ENCODE measurements at places on chromosomes 4 and X.

- no peak for DNase-seq
These were observed 1993.8 kb downstream of the ARAP2 start for GRCh38 chr4:34250562-34250961.

GRCh38 chr4:156779042-156779441 lies 192.6 kb downstream of the PDGFC start:
- no peak for DNase-seq

DNA sequence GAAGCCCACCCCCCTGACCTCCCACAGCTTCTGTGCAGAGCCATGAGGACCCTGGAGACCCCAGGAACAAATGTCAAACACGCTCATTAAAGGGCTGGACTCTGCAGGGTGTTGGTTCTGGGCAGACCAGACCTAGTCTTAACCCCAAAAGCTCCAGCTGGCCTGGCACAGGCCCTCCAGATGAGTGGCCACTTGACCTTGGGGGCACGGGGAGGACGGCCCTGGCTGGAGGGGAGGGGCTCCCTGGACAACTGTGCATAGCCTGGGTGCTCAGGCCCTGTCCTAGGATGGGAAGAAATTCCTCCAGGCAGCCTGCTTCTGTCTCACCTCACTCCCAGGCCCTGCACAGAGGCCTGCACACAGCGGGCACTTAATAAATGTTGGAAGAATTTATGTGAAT lies 9.4 kb downstream of the ADRA2C start:
- no peak for DNase-seq

GRCh38 chrX:133776072-133776471 lies 209.3 kb downstream of the GPC3 start:
- DNase-seq, result peak; percentile 21

GRCh38 chrX:119942173-119942819 lies 1.3 kb downstream of the NKAP start:
- no peak for DNase-seq

DNA sequence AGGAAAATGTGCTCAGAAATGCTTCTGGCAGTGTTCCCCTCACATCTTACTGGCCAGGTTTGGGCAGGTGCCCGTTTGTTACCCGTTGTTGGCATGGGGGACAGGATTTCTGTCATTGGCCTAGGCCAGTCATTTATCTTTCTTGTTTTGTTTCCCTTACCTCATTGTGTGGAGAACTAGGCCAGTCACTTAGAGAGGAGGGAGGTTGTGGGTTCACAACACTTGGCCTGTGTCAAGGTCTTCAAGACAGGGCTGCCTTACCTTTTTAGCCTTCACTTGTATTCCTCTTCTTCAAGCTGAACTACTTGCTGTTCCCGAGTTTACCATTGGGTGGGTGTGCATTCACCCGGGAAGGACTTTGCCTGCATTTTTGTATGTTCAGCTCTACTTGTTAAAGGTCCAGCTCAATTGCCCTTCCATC lies 17.7 kb downstream of the SNX25 start:
- no peak for DNase-seq

GRCh38 chrX:790783-791360 lies 160.3 kb downstream of the SHOX start:
- no peak for DNase-seq

DNA sequence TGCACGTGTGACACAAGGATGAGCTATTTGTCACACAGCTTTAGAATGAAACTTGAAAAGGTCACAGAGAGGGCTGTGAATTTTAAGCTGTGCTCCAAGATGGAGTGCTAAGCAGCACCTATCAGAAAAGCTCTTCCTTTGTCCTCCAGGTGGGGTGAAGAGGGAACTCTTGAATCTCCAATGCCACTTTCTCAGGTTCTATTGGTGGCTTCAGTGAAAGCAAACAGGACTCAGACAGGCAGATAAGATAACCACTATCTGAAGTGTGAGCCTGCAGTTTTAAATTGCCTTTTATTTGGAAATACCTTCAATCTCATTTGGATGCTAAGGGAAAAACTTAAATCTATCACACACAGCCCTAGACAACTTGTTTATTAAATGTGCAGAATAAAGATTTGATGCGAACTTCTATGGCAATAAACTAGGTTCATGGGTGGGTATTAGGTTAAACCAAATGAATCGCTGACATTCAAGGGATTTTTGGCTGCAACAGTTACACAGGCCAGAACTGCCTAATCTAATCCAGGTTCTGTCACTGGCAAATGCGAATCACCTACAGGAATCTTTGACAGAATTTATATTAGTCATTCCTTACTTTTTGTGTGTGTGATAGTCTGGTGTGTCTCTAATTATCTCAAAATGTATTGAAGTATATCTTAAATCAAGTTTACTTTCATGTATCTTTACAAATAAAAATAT lies 13.6 kb upstream of the PDGFRA start:
- DNase-seq, result no peak

DNA sequence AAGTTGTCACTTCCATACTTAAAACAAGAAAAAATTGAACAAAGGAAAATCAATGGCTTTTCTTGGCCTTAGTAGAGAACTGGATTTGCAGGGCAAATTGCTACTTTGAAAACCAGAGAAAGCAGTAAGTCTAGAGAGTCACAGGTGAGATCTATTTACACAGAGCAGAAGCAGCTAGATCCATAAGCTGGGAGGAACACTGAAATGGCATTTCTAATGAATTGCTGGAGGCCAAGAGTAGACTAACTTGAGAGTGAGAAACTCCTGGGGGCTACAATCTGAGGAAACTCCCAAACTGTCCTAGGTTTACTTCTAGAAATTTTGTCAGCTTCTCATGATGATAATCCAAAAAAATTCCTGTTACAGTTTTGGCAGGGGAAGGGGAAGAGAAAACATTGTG lies 133.3 kb downstream of the SPCS3 start:
- no peak for DNase-seq

DNA sequence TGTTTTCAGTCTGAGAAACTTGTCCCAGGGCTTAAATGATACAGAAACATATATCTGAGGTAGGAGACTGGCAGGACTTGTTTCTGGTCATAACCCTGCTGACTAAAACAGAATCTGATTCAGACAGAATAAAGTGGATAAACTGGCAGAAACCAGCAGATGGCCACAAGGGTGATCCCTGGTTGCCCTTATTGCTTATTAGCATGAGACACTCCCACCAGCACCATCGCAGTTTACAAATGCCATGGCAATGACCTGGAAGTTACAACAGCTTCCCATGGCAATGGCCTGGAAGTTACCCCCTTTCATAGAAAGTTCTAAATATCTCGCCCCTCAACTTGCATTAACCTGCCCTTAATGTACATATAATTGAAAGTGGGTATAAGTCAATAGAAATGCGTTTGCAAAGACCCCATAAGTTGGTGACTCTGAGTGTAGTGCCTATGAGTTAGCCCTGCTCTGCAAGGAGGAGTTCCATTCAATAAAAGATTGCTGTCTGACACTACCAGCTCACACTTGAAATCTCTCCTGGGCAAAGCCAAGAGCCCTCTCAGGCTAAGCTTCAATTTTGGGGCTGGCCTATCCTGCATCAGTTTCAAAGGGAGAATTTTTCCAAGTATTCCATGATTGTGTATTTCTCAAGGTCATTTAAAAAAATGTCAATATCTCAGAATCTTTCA lies 52.9 kb upstream of the PAGE5 start:
- DNase-seq, result no peak

DNA sequence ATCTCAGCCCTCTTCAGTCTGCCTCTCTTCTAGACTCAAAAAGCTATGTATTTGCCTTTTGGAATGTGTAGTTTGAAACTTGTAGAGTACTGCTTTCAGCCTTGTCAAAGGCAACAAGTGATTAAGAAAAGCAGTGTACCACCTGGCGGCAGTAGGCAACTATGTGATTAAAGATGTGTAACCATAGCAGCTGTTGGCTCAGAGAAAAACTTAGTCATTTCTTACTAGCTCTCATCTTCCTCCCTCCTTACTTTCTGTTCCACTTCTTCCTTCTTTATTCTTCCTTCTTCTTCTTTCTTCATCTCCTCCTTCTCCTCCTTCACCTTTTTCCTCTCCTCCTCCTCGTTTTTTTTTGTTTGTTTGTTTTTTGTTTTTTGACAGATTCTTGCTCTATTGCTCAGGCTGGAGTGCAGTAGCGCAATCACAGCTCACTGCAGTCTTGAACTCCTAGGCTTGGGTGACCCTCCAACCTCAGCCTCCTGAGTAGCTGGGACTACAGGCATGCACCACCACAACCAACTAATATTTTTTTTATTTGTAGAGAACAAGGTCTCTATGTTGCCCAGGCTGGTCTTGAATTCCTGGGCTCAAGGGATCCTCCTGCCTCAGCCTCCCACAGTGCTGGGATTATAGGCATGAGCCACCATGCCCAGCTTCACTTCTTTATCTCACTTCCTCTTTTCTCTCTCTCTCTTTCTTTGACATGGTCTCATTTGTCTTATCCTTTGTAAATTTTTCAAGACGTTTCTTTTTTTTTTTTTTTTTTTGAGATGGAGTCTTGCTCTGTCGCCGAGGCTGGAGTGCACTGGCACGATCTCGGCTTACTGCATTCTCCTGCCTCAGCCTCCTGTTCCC lies 32.6 kb downstream of the ABHD18 start:
- no peak for DNase-seq

DNA sequence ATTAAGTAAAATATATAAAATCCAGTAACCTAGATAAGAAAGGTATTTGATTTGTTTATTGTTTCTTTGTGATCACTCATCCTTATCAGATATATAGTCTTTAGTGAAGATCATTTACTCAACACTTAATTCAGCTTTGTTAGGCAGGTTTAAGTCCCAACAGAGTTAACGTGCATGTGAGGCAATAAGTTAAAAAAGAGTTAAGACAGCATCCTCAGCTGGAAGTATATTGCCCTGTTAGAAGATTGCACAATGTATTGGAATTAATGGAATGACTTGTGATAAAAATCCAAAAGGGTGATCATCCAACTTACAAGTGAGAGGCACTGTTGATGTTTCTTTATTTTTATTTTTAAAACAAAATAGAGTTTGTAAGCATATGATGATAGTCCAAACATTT lies 1162.1 kb downstream of the RAPGEF2 start:
- no peak for DNase-seq

DNA sequence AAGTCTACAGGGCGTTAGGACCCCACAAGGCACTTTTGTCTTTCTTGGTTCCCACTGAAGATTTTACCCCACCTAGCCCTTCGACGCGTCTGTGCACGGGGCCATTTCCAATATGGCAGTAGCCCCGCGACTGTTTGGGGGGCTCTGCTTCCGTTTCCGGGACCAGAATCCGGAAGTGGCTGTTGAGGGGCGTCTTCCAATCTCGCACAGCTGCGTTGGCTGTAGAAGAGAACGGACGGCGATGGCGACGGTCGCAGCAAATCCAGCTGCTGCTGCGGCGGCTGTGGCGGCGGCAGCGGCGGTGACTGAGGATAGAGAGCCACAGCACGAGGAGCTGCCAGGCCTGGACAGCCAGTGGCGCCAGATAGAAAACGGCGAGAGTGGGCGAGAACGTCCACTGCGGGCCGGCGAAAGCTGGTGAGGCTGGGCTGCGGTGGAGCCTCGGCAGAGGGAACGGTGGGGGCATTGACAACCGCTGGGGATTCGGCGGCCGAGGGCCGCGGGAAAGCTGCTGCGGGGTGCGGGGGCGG lies at the start of gene USP11:
Gene USP11, plus strand, starts transcription at position 207 of the 530 bp plus-strand sequence. Its CDS starts 35 bp downstream, at position 242.
- DNase-seq, result no peak

GRCh38 chrX:48515842-48516241 lies 5.8 kb upstream of the EBP start:
- DNase-seq, result no peak

GRCh38 chrX:107562482-107562881 lies 65.8 kb upstream of the PRPS1 start:
- no peak for DNase-seq

DNA sequence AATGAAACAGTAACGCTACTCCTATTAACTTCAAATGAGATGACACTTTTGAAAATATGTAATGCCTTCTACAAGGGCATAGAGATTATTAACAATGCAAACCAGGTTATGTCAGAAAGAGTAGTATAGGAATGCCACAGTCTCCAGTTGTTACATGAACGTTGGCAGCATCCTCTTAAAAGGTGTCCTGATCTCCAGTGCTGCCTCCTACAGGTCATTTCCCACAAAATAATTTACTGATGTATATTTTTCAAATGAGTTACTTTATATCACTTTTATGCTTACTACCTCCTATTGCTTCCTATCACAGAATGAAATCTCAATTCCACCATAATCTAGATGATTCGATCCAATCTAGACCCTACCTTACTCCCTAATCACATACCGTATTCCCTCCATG lies 195.2 kb upstream of the EPHA5 start:
- no peak for DNase-seq

DNA sequence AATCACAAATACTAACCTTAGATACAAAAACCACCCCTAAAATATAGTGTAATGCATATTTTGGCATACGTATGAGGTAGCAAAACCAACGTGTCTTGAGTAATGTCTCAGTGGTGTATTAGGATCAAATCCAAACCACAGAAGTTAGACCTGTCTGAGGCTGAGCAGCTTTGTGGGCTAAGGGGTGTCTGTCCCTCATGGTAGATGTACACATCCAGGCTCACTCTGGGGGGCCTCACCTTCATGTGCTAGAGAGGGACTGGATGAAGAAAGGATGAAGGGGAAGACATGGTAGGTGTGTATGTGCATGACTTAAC lies 188.0 kb upstream of the TBC1D9 start:
- DNase-seq, result no peak

DNA sequence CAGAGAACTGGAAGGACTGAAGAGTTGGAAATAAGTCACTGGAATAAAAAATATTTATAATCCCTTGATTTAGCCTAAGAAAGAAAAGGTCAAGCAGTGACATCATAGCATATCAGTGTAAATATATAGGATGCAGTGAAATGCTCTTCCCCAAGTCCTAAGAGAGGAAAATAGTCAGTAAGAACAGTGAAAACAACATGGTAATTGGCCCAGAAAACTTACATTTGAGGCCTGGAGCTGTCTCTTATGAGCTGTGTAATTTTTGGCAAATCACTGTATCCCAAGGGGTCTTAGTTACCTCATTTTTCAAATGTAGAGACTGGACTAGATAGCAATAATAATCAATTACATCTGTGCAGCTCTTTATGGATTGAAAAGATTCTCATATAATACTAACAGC lies 255.7 kb upstream of the AR start:
- no peak for DNase-seq

DNA sequence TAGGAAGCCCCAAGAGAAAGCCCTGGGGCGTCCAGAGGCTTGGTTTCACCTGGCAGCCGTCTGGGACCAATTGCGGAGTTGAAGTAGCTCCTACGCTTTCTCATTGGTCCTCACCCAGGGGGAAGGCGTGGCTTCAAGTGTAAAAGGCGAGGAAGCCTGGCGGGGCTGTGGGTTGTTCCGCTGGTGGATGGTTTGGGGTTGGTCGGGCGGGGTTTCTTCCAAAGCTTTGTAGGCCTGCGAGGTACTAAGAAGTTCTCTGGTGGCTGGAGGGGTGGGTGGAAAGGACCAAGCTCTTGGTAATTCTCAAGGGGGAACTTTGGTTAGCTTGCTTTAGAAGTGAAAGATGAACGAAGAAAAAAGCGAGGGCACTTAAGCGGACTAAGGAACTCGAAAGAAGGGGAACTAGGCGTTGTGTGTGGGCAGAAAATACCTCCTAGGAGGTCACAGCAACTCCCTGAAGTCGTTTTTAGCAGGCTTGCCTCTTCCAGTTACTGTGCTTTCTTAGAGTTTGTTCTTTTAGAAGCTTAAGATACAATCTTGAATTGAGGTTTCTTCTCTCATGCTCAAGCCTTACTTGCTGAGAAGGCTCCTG lies 36.6 kb downstream of the CCNG2 start:
- DNase-seq, result peak; percentile 43

All from stimulated activated CD4-positive, alpha-beta T cell treated with anti-CD3 and anti-CD28 coated beads, Interleukin-1b, Interleukin-23, amount 100 ng/mL, for 1 hour (primary cell).